ENCODE measurements at places on chromosomes 5 and 9.

GRCh38 chr9:75185585-75186170 lies 97.4 kb downstream of the OSTF1 start:
- no peak for DNase-seq

GRCh38 chr9:5470122-5470521 lies 19.8 kb downstream of the CD274 start:
- DNase-seq = no peak

DNA sequence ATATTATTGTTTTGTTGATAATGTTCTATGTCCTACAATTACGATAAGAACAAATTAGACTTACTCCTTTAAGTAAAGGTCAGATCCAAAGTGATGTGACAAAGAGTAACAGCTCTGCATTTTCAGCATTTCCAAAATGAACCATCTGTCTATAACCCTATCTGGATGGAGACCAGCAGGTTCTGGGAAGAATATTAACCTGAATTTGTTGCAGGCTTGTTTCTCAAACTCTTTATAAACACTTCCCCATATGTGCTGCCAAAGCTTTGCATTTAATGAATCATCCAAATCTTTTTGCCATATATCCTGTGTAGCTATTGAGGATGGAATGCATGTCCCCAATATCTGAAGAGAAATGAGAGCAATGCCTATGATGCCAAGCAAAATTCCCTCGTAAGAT lies 198.9 kb upstream of the SLC27A6 start:
- no peak for DNase-seq

DNA sequence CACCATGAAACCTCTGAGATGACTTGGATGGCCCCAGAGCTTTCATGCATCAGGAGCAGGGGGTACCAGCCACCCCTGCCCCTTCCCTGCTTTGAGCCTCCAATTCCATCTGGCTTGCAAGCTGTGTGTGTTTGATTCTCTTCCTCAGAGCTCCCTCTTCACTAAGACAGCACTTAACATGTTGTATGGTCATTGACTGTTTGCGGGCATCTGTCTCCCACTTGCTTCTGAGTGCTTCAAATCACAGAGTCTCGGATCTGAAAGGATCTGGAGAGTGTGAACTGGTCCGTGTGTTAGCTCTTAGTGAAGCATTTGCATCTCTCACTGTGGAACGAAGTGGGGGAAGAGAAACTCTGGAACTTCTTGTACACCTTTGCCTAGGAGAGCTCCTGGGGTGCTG lies 7.1 kb upstream of the CPLX2 start:
- DNase-seq = no peak

- DNase-seq = no peak
These were observed 175.8 kb upstream of the GAS1 start for GRCh38 chr9:87122947-87123685.

All from NCI-H1417 treated with DMSO at 0.1 percent for 48 hours (cell line).